T1000 (cell line): ENCODE measurements at places on chromosomes 4 and X.

- DNase-seq: no peak
Observed at GRCh38 chrX:12961196-12961718, 13.7 kb upstream of the TMSB4X start.

DNA sequence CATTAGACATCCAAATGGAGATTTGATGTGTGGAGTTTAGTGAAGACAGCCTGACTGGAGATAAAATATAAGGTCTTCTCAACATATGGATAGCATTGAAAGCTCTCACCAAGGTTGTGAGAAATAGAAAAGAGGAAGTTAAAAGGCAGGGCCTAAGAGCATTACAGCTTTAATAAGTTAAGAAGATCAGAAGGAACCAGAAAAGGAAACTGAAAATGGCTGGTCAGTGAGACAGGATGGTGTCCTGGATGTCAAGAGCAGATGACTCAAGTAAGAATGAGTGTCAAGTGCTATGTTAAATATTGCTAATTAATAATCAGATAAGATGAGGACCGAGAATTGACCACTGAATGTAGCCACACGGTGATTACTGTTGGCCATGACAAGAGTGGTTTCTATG, 642.9 kb downstream of the STPG2 start:
- no peak for DNase-seq

- no peak for DNase-seq
Observed at GRCh38 chrX:96578781-96579180, 105.9 kb upstream of the DIAPH2 start.

DNA sequence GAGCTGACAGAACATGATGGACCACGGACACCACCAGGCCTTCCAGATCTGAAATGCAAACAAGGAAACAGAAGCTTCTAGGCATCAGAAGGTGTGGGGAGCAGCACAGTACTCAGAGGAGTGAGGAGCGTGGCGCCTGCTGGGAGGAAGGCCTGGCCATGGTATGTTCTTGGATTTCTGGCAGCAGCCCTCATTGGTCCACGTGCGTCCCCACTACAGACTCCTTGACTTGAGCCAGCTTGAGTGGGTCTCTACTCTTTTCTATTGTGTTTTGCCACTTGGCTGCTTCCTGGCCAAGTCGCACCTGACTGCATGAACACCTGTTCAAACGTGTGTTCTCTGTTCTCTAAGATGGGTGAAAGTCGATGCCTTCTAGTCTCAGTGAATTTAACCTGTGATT, 18.0 kb downstream of the ZNF275 start:
- DNase-seq: no peak

- no peak for DNase-seq
Observed at GRCh38 chr4:96913441-96914080, 1073.7 kb downstream of the PDHA2 start.

DNA sequence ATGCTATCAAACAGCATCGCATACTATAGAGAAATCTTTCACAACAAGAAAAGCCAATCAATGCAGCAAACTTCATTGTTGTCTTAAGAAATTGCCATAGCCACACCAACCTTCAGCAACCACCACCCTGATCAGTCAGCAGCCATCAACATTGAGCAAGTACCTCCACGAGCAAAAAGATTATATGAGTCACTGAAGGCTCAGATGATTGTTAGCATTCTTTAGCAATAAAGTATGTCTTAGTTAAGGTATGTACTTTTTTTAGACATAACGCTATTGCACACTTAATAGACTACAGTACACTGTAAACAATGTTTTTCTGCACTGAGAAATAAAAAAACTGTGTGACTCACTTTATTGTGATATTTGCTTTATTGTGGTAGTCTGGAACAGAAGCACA, 37.8 kb upstream of the FUNDC1 start:
- no peak for DNase-seq

DNA sequence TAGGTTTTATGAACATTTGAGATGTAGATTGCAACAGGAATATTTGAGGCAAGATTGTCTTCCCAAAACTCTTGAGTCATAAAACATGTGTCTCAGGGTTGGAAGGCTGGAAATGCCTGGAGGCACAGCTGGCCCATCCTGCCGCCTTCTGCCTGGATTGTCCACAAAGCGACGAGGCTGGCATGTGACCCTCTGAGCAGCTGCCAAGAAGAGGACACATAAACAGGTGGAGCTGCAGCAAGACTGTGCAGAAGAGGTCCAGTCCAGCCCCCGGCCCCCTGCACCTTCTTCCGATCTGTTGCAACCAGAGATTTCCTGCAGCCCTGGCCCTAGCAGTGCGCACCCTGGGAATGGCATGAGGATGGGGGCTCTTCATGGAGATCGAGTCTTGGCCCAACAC, 101.9 kb upstream of the BCOR start:
- DNase-seq: no peak

DNA sequence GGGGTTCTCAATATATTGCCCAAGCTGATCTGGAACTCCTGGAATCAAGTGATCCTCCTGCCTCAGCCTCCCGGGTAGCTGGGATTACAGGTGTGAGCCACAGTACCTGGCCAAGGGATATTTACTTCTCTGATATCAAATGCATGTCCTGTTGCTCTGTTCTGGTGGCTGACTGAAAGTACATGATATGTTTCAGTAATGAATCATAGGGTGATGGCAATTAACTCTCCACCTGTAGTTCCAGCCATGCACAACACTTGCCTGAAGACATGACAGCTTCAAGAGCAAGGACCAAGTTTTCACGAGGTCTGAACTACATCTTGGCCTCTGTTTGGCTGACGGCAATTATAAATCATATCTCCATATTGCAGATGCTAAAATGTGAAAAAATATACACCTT, 9.1 kb downstream of the ZCCHC4 start:
- no peak for DNase-seq

DNA sequence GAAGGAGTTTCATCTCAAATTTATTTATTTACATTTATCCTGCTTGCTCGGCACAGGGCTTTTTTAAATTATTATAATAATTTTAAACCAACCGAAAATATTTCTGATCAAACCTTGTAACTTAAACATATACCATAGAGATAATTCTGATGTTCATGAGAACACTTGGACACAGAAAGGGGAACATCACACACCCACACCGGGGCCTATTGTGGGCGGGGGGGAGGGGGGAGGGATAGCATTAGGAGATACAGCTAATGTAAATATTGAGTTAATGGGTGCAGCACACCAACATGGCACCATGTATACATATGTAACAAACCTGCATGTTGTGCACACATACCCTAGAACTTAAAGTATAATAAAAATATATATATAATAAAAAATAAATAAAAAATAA, 2.9 kb downstream of the ANXA5 start:
- no peak for DNase-seq

DNA sequence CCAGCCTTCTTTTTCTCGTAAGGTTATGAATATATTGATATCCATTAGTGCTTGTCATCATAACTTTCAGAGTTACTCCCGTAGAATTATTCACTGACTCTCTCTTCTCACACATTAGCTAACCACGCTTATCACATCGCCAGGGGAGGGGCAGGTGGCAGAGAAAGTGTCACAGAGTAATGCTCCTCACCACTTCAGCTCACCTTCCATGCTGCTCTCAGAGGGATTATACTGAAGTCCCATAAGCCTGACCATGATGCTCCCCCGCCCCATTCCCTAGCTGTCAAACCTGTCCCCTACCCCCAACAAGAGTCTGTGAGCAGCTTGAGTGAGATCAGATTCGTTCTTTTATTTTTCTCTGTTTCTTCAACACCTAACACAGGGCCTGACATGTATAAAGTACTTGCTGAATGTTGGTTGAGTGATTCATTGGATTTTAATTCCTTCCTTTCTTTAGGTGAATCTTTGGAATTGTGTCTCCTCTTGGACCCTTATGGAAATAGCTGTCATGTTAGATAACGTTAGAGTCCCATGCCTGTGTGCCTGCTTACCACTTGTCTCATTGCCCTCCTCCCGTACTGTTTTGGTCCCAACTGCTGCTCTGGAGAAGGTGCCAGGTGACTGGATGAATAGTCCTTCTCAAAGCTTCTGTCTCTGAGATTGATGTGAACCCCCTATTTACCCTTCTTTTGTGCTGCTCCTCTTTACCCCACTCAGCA, 55.1 kb downstream of the RS1 start:
- no peak for DNase-seq

GRCh38 chrX:86154553-86154952, 6.3 kb downstream of the DACH2 start:
- DNase-seq: no peak

- DNase-seq: peak; percentile 13
Observed at GRCh38 chrX:12791257-12792228, at the start of gene PRPS2. PRPS2 (plus strand) TSS chrX:12791412; CDS start chrX:12791498, 86 bp downstream.

- no peak for DNase-seq
Observed at GRCh38 chr4:89619206-89619962, 217.6 kb downstream of the SNCA start.

DNA sequence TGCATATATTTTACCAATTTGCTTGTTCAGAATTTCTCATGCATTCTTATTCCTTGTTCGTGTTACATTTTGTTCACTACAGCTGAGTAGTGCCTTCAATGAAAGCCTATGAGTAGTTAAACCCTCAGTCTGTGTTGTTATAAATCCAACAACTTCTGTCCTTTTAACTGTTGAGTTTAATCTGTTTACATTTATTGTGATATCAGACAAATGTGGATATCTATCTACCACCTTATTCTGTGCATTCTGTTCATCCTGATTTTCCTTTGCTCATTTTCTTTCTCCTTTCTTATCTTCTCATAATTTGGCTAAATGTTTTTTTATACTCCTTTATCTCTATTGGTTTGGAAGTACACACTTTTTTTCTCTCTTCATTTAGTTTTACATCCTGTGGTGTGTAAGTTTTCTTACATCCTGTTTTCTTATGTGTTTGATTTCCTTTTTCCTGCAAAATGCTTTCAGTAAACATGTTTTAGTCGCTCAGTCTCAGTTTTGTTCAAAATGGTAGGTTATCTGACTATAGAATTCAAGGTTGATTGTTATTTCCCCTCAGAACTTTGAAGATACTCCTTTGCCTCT, 54.2 kb downstream of the CASP6 start:
- no peak for DNase-seq

GRCh38 chr4:35500812-35501211, 743.5 kb downstream of the ARAP2 start:
- no peak for DNase-seq

DNA sequence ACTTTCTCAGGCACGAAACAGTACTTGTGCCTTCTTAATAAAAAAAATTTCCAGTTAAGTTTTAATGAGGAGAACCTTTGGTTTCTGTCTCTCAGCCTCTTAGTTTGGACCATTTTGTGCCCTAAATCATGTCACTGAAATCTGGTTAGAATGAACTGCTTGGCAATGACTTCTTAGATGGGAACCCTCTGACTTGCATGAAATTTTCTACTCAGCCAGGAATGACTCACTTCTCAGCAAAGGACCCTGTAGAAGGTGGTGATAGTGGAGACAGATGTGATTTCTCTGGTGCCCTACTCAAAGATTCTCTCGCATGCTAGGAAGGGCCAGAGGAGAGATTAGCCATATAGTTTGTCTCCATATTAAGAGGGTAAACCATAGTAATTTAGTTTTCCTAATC, 50.5 kb downstream of the RASL11B start:
- DNase-seq: no peak

GRCh38 chr4:40916880-40917279, 167.1 kb downstream of the NSUN7 start:
- no peak for DNase-seq

- no peak for DNase-seq
Observed at GRCh38 chr4:48173056-48173991, 39.3 kb upstream of the TXK start.

DNA sequence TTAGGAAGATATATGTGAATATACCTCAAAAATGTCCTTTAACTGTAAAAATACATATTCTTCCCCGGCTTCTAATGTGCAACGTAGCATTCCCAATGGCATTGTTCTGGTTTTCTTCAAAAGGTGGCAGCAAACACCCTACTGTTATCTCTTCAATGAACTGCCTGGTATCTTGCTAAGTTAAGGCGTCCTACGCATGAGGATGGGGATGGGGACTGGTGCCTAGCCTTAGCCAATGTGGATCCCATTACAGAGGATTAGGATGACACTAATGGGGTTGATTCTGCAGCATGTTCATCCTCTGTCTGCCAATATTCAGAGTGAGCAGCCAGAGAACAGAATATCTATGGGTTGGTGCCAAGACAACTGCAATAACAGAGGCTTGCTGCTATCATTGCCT, 334.9 kb upstream of the ADGRL3 start:
- no peak for DNase-seq

- DNase-seq: peak; percentile 22
Observed at GRCh38 chr4:94452476-94453371, 982 bp downstream of the PDLIM5 start.

DNA sequence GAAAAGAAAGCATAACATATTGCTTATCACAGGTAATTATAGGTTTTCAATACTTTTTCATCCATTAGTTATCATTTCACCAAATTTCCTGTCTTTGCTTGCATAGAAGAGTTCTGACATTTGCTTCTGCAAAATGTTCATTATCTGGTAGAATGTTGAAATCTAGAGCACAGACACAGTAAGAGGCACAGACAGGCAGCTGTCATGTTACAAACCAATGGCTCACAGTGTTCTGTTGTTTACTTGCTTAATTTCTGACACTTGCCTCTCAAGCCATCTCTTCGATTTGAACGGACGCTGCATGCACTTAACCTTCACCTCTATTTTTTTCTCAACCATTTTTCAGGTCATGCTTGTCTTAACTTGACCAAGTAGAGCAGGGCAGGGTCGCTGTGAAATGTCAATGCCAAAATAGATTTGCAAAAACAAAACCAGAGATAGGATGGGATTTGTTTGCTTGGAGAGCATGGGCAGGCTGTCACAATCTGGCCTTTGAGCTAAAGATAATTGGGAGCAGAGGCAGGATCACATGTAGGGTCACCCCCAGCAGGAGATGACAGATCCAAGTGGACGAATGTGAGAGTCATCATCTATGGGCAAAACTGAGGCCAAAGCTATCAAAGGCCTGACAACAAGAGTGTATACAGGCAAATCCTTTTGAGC, 292.3 kb downstream of the SMARCA1 start:
- no peak for DNase-seq

GRCh38 chr4:148116969-148117368, 325.2 kb downstream of the NR3C2 start:
- no peak for DNase-seq

DNA sequence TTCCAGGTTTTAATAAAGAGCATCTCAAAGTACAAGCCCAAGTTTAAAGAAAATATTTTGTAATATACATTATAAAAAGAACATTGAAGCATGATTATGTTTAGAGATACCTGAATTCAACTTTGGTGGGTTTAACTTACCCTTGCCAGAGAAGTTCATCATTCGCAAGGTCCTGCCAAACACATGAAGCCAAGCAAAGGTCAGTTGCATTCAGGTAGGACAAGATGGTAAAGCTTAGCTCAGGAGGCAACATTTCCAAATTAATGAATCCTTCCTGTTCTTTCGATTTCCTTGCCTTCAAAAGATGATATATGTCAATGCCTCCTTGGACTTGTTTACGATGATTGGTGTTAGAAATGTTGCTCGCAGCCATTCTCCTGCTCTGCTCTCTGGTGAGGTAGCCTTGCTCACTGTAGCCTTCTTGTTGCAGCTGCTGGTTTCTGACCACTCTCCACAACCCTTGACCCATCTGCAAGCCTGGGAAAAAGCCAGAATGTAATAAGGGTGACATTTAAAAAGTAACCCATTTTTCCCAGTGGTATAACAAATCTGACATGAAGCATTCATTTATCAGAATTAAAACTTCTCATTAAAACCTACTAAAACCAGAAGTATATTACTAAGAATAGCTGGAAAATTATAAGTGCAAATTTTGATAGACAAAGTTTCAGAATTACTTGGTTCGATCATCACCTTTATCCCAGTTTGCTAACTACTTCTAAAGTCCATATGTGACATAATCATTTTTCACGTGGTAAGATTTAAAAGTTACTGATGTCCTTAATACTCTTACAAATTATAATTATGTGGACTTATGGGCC, 20.6 kb downstream of the FBXO8 start:
- no peak for DNase-seq
